ENCODE measurements at places on chromosomes 5 and 9.

DNA sequence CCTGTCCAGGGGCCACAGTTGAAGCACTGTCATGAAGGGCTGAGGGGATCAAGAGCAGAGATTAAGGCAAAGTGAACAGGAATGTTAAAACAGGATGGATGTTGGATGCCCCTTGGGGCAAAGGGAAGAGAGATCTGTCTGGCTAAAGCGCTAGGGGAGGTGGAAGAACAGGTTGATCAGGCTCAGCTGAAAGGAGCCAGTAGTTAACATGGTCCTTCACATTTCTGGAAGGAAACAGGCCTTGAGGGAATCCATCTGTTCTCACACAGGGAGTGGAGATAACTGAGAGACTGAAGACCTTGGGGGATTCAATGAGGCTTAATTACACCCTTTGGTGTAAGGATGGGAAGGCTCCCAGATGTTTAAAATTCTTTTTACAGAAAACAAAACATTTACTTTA lies 5.8 kb downstream of the HAPLN1 start:
- no peak for DNase-seq

- no peak for DNase-seq
Observed at GRCh38 chr5:3542769-3543168, 52.9 kb upstream of the IRX1 start.

DNA sequence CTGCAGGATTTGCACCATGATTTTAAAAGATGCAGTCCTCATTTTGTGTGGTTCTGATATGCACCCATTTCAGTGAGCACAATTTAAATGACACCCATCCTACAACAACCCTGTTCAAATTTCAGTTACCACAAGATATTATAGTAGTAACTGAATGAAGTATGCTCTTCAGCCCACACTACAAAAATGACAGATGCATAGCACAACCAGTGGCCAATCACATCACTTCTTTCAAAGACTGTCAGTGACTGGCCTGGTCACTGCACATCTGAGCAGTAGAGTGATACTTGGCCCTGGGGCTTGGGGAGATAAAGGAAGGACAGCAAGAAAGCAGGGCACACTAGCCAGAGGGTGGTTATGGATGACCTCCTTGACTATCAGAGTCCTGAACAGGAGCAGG lies 19.8 kb upstream of the IFNK start:
- no peak for DNase-seq

- DNase-seq = peak; percentile 4
Observed at GRCh38 chr5:94793113-94793815, 174.8 kb downstream of the SLF1 start.

GRCh38 chr9:89008744-89009545 lies 17.7 kb downstream of the S1PR3 start:
- peak; percentile 73 for DNase-seq

DNA sequence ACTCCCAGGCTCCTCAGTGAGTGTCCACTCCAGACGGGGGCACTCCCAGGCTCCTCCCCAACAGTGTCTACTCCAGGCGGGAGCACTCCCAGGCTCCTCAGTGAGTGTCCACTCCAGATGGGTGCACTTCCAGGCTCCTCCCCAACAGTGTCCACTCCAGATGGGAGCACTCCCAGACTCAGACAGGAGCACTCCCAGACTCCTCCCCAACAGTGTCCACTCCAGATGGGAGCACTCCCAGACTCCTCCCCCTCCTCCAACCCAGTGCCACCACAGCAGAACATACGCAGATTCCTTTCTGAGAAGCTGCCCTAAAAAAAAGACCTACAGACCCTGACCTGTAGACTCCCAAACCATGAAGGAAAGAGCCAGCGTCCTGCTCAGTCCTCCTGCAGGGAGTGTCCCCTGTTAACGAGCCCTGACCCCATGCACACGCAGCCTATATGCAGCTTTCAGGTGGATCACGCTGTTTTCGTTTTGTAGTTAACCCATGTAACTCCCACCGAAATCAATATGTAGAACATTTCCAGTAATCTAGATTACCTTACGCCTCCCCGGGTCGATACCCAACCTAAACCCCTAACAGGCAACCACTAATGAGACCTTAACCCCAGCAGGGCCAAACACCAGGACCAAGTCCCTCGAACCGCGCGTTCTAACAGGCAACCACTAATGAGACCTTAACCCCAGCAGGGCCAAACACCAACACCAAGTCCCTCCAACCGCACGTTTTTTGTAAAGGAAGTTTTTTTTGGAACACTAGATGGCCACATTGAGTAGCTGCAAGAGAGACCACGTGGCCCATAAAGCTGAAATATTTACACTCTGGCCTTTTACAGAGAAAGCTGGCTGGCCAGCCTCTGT lies 15.7 kb downstream of the PNPLA7 start:
- DNase-seq = peak; percentile 76

DNA sequence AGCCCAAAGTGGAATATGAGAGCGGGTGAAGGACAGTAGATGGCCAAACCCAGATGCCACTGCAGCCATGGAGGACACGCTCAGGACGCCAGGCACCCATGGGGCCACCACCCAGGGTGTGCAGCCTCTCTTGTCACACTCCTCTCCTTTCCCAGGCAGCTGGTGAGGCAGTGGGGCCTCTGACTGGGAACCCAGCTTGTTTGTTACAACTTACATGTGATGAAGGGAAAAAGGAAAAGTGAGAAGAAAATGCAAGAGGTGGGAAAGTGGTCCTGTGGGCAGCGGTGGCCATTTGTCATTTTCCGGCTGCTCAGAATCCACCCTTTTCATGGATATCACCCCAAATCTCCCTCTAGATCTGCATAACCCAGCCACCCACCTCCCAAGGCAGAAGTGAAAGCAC lies 62.7 kb upstream of the UNC5A start:
- no peak for DNase-seq

GRCh38 chr5:73093943-73094342 lies 26.4 kb upstream of the TMEM171 start:
- DNase-seq = peak; percentile 21

Measured in suppressor macrophage (primary cell).